ENCODE measurements at places on chromosomes 6 and 20.

- DNase-seq: no peak
Observed at GRCh38 chr20:699811-700338, 24.3 kb upstream of the SCRT2 start.

- no peak for DNase-seq
Observed at GRCh38 chr20:10655720-10656669, 17.8 kb downstream of the JAG1 start.

DNA sequence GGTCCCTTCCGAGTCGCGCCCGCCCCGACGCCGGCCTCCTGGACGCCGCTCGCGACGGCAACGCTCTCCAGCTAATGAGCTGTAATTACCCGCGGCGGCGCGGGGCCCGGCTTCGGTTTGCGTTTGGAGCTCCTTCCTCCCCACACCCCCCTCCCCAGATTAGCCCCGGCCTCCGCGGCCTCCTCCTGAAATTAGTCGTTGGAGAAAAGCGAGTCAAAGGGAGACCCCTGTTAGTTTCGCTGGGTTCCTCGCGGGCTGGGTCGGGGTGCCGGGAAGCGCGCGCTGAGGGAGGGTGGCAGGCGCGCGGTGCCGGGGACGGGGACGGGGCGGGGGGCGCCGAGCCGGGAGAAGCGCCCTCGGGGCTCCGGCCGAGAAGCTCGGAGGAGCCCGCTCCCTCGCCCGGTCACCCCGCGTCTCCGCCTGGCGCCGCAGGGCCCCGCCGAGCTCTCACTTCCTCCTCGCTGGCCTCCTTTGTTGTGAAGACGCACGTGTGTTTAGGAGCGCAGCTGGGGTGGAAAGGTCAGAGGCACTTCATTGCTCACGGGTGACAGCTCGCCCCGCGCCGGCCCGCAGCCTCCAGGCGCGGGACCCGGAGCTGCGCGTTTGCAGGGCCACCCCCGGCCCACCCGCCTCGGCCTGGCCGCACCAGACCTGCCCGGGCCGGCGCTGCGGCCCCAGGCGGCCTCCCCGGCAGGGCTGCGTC is 4.9 kb downstream of the FOXC1 start:
- DNase-seq: no peak

DNA sequence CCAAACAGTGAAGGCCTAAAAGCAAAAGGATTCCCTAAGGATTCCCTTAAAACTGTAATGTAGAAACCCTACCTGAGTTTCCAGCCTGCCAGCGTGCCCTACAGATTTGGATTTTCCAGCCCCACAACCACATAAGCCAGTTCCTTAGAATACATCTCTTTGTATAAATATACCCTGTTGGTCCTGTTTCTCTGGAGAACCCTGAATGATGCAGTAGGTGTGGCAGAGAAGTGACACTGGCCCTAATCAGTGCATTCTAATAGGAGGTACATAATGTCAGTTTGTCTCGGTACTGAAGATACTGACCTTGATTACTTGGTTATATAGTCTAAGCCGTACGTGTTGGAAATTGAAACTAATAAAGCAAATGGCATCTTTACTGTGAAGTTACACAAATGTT is 707.8 kb upstream of the SLC35B3 start:
- DNase-seq: no peak

GRCh38 chr20:63278661-63279060 is 6.0 kb downstream of the ARFGAP1 start:
- no peak for DNase-seq

GRCh38 chr6:170233286-170234205 is 57.3 kb downstream of the DLL1 start:
- no peak for DNase-seq

GRCh38 chr20:12698817-12699216 is 310.0 kb upstream of the SPTLC3 start:
- DNase-seq: no peak

GRCh38 chr6:110878751-110879522 is 4.4 kb downstream of the AMD1 start:
- DNase-seq: no peak

- DNase-seq: no peak
Observed at GRCh38 chr6:160781298-160781697, 79.3 kb downstream of the PLG start.

DNA sequence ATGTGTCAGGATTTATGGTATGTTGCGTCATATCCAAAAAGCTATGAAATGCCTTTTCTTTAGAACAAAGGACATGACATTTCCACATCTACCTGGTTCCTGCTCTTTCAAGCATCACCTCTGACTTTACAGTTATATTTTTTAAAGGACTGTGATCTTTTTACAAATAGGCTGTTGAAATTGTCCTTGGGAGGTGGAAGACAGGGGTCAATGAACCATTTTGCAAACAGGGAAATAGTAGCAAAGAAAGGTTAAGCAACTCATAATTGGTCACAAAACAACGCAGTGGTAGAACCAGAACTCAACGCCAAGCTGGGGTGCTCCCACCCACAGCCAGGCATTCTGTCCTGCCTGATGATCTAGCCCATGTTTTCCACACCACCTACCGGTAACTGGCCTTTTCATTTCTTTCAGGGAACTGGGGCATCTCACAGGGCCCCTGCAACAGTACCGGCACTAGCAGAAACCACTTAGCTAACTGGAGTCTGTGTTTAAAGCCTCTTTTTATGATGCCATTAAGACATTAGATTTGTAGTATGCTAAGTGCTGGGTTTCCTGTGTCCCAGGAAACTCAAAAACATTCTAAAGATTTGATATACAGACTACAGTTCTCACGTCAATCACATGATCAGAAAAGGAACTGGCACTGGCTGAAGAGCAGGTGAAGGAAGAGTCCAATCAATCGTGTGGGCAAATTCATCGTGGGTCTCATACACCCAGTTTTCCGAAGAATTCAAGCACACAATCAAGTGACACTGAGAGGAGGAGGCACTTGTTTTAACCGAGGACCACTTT is 13.9 kb downstream of the ZNF217 start:
- DNase-seq: no peak

DNA sequence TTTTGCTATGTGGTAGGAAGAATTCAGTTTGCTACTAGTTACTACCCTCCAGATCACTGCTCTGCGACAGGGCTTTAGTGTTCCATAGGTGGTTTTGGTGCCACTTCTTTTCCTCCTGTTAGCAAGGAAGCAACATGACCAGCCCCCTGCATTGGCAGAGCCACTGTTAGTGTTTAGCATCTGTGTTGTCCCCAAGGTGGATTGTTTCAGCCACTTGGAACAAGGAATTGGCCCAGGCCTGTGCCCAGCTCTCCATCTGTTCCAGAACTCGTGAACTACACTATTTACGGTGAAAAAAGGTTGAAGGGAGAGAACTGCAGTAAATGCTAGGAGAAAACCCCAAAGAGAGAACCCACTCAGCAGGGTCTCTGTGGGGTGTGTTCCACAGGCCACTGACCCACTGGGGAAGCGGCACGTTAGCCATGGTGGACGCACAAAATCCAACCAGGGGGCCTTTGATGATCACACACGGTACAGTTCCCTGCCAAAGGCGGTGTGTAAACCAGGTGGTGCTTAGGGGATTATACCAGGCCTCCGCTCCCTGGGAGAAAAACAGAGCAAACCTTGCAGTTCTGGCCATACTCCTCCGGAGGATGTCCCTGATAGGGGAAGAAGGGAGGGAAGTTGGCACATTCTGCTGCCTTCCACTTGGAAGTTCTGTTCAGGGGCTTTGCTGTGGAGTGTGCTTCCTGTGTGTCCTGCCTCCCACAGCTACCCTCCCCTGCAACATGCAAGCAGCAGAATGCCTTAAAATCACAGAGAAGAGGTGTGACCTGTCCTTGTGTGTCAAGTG is 72.3 kb downstream of the LYRM2 start:
- DNase-seq: no peak

- peak; percentile 50 for DNase-seq
Observed at GRCh38 chr20:32456869-32457478, 98.8 kb downstream of the ASXL1 start.

GRCh38 chr20:39048000-39048696 is 86.0 kb downstream of the DHX35 start:
- DNase-seq: peak; percentile 72

- DNase-seq: no peak
Observed at GRCh38 chr6:13272131-13273046, 55.9 kb downstream of the TBC1D7 start.

- DNase-seq: no peak
Observed at GRCh38 chr6:107550906-107551305, 61.0 kb downstream of the SOBP start.

DNA sequence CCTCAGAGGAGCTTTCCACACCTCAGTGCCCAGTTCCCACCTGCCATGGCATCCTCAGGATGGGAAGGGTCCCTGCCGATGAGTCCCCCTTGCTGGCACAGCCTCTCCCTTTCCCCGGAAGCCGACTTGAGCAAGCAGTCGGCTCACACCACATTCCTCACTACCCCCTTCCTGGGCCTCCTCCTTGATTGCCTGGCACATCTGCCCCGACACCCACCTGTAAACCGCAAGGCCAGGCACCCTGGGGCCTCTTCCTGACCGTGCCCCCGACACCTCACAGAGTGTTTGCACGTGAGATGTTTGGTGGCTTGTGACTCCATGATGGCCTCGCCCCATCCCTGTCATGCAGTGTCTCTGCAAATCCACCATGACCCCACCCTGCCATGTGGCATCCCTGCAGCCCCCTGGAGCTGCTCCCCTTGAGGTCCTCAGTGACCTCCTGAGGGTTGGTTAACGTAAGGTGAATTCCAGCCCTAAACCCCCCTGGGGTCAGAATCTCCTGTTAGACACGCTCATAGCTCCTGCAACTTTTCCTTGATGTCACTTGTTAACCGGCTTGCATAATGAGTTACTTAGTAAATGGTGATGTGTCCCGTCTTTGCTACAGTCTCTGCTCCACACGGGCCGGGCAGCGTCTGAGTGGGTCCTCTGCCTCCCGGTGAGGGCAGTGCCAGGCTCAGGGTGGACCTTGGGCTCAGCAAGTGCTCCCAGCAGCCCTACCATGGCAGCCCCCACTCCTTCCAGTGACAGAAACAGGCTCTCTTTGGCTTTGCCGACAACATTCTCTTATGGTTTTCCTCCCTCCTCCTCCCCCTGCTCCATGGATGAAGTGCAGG is 115.9 kb upstream of the FRMD1 start:
- no peak for DNase-seq
